ENCODE measurements at places on chromosomes 2 and 18. TPM values are rescaled to one million over a fixed set of nuclear protein-coding genes. Genes with fewer than 3 reads are reported as not detected.

OSGEPL1 gene
- total RNA-seq: 27.6 TPM

CD207 gene
- total RNA-seq: not detected

SNTG2 gene
- not detected for total RNA-seq

NETO1 gene
- total RNA-seq: 0.12 TPM

KCTD1 gene
- total RNA-seq: 19.2 TPM

STPG4 gene
- total RNA-seq: not detected

SEC11C gene
- 50.4 TPM for total RNA-seq

LHCGR gene
- not detected for total RNA-seq

RTN4 gene
- total RNA-seq: 194 TPM

KIAA2012 gene
- not detected for total RNA-seq

FECH gene
- 22.8 TPM for total RNA-seq

HADHA gene
- 164 TPM for total RNA-seq

SF3B1 gene
- total RNA-seq: 294 TPM

ETAA1 gene
- total RNA-seq: 26.3 TPM

REG1B gene
- total RNA-seq: not detected

TCF23 gene
- not detected for total RNA-seq

KCNIP3 gene
- 4.1 TPM for total RNA-seq

DNA sequence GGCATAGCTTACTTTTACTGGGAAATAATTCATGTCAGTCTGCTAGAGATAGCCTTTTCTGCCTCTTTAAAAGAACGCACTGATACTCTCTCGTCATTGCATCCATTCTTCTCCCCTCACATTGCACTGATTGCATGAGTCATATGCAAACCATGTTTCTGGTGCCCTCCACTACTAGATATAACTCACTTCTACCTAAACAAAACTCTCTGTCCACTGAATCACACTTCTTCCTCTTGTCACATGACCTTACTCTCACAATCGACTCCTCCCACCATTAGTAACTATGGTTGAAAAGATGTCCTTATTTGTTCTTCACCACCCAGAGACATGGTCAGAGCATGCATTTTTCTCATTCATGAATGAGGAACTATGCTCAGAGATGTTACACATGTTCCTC is 158.0 kb downstream of the CSRNP3 start:
- no peak for DNase-seq

GRCh38 chr2:225030203-225030602 is 12.1 kb downstream of the DOCK10 start:
- DNase-seq: no peak

DNA sequence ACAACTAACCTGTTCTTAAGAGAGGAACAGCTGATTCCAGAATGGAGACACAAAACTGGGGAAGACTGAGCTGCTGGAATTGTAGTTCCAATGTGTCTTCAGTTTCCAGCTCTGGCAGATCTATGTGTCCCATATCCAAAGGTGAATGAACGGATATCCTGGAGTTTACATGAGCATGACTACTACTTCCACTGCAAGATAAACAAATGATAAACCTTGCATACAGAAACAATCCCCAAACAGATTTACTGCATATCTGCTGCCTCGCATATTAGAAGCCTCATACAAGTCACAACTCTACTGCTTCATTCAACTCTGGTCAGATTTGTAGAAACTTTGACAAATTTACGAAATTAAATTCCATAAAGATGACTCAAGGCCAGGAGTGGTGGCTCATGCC is 15.0 kb downstream of the RTTN start:
- DNase-seq: no peak

DNA sequence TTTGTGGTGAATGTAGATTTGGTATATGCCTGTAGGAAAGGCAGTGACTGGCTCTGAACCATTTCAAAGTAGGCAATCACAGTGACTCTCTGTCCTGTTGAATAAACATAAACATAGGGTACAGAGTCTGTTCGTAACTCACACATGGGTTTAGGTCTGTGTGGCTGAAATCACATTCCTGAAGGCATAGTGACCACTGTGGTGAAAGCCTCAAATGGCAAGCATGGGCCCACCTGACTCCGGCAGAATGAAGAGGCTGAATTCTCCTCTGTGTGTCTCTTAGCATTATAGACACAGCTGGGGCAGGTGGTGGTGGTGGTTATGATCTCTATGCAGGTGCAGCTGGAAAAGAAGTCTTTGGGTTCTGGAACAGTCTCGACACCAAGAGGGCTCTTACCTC is 61.2 kb downstream of the ITGA6 start:
- no peak for DNase-seq

- DNase-seq: peak; percentile 88
These were observed 57.5 kb downstream of the MCFD2 start for GRCh38 chr2:46857871-46858701.

- peak; percentile 49 for DNase-seq
These were observed 162.8 kb downstream of the OSR1 start for GRCh38 chr2:19195661-19196060.

GRCh38 chr2:179876266-179876665 is 14.9 kb upstream of the ZNF385B start:
- no peak for DNase-seq

- DNase-seq: no peak
These were observed 13.9 kb upstream of the IL37 start for GRCh38 chr2:112896909-112897623.

- peak; percentile 55 for DNase-seq
These were observed 71.2 kb upstream of the DOCK10 start for GRCh38 chr2:225113371-225114015.

DNA sequence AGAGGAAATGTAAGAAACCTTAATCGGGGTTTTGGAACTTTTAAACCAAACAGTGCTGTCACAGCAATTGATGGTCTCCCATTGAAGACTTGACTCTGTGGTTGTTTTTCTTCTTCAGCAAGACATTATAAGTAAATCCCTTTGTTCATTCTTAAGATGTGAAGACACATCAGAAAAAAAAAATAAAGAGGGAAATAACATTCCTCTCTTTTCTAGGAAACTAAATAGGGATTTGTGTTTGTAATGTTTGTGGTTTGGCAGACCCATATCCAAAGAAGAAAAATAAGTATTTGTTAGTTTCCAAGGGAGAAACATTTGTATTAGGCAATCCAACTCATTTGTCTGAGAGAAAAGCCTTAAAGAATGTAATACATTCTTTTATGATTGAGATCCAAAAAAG is 359.9 kb downstream of the DSC3 start:
- DNase-seq: no peak

- peak; percentile 19 for DNase-seq
These were observed 13.2 kb downstream of the BMP10 start for GRCh38 chr2:68857855-68858456.

DNA sequence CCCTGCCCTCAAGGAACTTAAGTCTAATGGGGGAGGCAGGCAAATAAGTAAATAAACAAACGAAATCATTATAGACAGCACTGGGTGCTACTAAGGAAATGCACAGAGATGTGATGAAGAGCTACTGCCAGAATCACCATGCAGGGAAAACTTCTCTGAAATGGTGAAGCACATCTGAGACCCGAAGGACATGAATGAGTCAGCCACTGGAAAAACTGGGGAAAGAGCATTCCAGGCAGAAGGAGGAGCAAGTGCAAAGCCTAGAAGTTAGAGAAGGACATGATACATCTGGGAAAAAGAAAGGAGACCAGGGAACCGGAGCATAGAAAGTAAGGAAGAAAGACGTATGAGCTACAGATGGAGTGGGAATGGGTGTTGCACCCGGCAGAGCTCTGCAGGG is 56.8 kb downstream of the TGFA start:
- peak; percentile 44 for DNase-seq

DNA sequence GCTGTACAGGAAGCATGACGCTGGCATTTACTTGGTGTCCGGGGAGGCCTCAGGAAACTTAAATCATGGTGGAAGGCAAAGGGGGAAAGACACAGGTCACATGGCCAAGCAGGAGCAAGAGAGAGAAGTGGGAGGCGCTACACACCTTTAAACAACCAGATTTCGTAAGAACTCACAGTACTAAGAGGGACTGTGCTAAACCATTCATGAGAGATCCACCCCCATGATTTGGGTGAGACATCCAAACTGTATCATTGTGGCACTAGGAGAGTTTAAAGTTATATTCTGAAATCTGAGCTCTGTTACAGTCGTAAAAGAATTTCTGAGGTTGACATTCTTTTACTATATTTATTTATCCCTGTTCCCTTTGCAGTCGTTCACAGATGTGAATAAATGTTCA is 116.6 kb downstream of the ICA1L start:
- no peak for DNase-seq

DNA sequence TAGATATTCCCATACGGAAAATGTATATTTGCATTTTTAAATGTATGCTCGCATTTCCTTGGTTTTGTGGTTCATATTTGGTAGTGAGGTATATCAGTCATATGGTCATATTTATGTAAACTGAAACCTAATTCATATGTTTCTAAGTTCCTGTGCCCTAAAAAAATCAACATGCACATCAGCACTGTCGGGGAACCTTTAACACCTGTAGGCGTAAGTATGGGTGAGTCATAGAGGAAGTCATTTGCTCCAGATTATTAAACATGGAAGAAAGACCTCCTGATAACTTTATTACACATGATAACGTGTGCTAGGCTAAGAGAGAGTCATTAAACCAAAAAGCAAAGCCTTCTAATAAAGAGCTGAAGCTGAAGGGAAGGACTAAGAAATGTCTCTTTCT is 437.7 kb downstream of the NRXN1 start:
- no peak for DNase-seq

GRCh38 chr2:236813766-236814165 is 244.1 kb downstream of the ACKR3 start:
- no peak for DNase-seq

GRCh38 chr2:209613649-209614305 is 157.9 kb upstream of the UNC80 start:
- no peak for DNase-seq

DNA sequence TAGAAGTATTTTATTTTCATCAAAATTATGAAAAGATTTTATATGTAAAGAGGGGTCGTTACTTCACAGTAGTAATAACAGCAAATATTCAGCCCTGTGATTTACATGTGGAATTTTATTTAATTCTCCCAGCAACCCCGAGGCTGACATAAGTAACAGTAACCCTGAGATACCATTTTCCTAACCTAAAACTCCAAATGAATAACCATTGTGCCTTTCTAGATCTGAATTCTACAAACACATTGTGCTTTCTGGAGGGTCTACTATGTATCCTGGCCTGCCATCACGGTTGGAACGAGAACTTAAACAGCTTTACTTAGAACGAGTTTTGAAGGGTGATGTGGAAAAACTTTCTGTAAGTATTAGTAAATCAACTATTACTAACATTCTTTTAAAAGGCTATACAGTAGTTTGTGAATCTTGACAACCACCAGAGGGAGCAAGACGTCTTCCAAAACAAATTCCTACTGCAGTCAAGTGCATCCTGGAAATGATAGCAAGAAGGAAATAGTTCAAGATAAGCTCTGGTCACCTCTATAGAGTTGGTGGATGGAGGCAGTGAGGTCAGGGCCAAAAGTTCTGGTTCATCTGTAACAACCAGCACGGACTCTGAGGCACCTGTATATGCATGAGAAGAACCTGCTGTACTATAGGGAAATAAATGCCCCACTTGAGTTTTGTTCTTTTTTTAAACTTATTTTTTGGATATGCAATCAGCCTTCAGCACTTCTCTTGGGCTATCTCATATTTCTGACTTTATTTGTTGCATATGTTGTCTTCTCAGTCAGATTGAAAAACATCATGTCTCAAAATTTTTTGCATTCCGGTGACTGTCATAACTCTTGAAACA is 37.4 kb downstream of the ACTR2 start:
- peak; percentile 78 for DNase-seq

GRCh38 chr2:129554373-129554772 is 425.1 kb upstream of the RAB6C start:
- no peak for DNase-seq

GRCh38 chr2:62240546-62240945 is 44.6 kb downstream of the B3GNT2 start:
- DNase-seq: no peak

GRCh38 chr18:48193521-48194492 is 215.4 kb downstream of the ZBTB7C start:
- no peak for DNase-seq

GRCh38 chr2:24461685-24462084 is 29.4 kb upstream of the NCOA1 start:
- no peak for DNase-seq

DNA sequence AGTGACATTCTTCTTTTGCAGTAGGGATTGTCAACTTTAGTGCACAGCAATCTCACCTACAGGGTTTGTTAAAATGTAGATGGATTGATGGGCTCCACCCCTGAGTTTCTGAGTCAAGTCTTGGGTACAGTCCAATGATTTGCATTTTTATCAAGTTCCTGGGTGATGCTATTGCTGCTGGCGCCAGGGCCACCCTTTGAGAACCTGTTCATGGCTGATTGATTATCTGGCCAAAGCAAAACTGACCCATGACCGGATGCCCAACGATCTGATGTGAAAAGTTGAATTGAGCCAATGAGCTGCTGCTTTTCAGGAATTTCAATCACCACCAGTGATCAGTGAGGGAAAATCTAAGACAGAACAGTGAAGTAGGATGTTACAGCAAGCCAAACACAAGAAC is 675.3 kb downstream of the TMEM182 start:
- no peak for DNase-seq

DNA sequence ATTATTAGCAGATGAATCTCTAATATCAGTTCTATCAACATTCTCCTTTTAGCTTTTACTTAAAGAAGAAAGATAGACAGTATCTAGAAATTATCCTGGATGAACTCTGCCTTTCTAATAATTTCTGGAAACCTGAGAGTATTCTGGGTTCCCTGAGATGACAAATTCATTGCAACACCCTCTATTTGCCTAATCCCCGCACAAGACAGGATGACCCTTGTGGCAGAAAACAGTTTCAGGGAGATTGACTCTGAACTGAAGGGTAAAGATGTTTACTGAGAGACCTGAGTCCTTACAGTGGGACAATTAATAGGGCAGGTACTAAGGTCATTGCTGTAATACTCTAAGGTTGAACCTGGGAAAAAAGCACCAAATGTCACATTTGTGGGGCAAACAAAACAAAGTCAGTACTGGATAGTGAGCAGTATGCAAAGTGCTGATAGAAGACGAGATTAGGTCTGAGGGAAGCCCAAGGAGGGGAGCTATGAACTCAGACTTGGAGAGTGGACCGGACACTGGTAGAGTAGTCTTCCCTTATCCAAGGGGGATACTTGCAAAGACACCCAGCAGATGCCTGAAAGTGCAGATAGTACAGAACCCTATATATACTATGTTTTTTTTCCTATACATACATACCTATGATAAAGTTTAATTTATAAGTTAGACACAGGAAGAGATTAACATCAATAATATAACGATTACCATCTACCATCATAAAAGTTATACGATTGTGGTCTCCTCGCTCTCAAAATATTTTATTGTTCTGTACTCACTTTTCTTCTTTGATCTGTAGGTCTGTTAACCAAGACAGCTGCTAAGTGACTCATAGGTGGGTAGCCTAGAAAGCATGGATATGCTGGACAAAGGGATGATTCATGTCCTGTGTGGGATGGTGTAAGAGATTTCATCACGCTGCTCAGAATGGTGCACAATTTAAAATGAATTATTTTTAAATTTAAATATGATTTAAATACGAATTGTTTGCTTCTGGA is 148.3 kb upstream of the KLHL14 start:
- DNase-seq: peak; percentile 91

GRCh38 chr18:74665346-74665745 is 67.7 kb downstream of the ZNF407 start:
- no peak for DNase-seq
